Activated naive CD4-positive, alpha-beta T cell treated with anti-CD3 and anti-CD28 coated beads, Interleukin-2, amount 10 ng/mL, durations not matched to agents 7 days and 5 days (primary cell): ENCODE measurements at places on chromosomes 4 and X.
A peak's percentile ranks its signal among the peaks of the same experiment; 100 is the strongest.

DNA sequence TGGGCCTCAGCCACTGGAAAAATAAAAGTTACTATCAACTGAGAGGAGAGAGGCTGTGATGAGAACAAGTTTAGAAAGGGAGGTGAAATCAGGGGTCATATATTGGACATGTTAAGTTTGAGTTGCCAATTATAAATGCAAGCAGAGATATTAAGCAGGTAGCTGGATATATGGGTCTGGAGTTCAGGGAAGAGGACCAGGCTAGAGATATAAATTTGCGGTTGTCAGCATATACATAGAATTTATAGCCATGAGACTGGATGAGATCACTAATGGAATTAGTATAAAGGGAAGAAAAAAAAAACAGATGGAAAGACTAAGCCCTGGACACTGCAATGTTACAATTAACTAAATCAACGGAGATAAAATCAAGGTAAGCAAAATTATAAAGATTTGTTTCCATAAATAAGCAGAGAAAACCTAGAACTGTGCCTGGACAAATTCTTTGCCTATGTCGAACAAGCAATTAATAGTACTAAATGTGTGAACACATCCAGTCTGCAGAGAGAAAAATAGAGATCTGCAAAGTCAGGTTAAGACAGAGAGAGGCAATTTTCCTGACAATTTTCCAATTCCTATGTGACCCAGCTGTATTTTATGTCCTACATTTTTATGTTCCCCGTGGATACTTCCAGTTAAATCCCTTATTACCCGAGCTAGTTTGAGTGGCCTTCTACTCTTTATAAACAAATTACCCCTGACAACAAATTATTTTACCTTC, 265.4 kb downstream of the GASK1B start:
- DNase-seq = no peak

DNA sequence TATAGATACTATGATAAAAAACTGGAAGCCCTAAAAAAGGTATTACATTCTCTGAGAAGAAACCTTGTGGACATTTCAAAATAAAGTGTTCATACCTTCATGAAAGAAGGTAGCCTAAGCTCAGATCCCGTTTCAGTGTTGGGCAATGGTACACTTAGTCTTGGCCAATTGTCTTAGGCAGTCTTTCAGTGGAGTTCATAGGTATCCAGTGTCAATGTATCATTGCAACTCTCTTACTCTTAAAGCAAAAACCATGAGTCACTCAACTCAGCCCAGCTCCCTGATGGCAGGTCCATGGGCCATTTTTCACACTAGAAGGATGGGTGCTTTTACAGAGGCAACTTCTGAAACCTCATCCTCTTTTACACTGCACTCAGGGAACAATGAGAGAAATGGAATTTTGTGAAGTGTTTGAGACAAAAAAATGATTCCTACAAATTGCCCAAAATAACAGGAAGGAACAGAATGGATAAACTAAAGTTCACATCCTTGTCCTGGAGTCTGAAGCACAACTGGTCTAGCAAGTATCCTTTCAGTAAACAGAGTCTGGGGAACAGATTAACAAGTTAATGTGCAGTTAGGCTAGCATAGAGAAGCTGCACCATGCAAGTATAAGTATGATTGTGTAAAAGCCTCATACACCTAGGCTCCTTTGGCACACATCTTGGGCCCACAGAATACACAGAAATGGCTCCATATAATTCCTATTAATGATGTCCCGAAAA, 7.0 kb upstream of the ZNF827 start:
- no peak for DNase-seq

GRCh38 chr4:655464-656151, 18.5 kb downstream of the ATP5ME start:
- no peak for DNase-seq

DNA sequence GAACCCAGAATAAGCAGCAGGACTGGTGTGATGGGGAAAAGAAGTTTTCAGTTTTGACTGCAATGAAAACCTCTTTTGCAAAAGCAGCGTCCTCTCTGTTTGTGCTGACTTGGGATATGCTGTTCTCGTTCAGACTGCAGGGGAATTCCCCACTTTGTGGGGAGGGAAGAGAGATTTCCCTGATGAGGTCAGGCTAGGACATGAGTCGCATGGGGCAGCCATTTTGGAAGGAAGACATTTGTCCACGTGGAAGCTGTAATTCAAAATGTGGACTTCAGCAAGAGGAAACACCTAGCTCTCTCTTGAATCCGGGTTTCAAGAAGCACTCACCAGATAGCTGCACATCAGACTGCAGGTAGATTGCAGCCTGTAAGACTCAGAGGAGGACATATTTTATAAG, 39.3 kb downstream of the ING2 start:
- DNase-seq = no peak

DNA sequence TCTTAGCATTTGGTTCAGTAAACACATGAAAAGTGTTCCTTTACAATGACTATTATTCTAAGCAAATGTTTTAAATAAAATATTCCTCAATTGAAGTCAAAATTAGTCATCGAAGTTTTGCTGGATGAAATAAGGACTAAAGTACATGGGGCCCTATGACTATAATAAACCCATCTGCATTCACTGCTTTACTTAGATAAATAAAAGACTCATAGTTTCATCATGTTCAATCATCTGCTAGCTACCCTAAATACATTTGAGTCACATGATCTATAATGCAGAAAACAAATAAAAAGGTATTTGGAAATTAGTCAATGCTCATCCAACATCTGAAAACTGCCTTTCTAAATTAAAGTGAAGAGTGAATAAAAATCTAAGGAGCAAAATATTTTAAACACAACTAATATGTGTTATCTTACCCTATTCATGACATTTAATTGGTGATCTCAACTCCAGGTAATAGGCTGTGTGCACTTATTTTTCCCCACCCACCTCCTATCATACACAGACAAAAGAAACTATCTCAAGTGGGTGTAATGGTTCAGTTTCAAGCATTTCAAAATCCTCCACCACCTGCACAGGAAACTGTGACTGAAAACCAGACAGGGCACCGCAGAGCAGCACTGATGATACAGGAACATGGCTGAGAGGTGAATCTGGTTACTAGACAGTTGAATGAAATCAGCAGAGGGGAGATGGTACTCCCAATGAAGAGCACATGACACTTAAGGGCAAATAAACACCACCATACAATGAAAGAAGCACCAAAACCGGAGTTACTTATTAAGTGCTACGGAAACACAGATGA, 78.6 kb downstream of the CAMK2D start:
- peak; percentile 86 for DNase-seq

DNA sequence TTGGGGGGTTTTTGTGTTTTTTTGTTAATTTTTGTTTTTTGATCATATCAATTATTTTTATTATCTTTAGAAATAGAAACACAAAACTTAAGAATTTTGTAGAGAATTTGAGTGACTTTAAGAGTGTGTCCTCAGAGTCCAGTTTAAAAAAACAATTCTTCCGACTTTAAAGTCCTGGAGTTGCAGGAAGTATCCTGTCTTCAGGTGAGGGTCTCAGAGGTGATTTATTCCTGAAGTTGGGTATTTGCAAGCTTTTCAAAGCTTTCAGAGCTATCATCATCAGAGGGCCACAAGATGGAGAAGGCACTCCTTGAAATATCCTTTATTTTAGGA, 23.0 kb downstream of the TLR10 start:
- no peak for DNase-seq

DNA sequence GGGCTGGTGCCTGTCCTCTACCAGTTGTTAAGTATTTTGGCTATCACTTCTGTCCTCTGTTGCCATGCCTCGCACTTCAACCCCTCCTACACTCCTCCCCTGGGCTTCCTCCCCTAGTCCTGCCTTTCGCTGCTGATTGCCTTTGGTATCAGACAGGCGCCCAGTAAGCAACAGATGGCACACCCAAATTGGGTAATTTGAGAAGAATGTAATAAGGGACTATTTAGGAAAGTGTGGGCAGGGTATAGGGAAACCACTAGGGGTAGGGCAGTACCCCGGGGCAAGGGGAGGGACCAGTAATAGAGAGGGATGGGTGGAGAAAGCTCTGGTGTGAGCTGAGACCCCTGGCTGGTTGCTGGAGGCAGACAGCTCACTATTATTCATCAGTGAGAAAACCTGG, 172.7 kb upstream of the USP9X start:
- DNase-seq = no peak

DNA sequence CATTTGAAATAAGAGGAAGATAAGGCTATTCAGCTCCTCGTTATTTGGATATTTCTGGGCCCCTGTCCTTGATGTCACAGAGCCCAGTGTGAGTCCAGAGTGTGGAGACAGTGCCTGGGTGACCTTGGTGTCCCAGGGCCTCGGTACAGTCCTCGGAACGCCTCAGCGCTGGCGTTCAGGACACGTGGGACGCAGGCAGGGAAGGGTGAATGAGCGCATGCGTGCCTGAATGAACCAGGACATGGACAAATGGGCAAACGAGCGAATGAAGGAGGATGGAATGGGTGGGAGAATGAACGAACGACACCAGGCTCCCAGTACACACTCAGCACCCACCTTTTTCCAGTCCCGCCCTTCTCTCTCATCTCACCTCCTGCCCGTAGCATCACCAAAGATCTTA, 44.2 kb downstream of the EVC start:
- DNase-seq = no peak

- no peak for DNase-seq
Measured at GRCh38 chr4:180539284-180539683, 1703.9 kb upstream of the TENM3 start.

DNA sequence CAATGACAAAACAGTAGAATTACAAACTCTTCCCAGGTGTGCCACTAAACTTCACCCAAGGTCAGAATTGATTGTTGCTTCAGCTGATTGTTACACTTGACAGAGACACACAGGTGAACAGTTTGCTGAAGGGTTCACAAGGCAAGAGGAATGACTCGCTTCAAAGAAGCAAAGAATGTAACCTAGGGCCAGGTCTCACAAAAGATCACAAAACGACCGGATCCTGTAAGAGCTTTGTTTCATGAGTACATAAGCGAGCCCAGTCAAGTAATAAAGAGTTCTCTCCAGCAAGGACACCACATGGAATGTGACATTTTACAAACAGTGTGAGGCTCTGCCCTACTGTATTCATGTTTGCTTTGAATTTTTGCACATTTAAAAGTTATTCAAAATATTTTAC, 9.1 kb downstream of the LNX1 start:
- DNase-seq = no peak

GRCh38 chrX:39869846-39870601, 227.7 kb downstream of the BCOR start:
- peak; percentile 76 for DNase-seq

GRCh38 chr4:104752337-104752736, 257.6 kb upstream of the CXXC4 start:
- no peak for DNase-seq

- DNase-seq = no peak
Measured at GRCh38 chr4:11542952-11543351, 114.3 kb upstream of the HS3ST1 start.
